Hippocampal formation (tissue), 2 donors: ENCODE measurements at places on chromosomes 12 and 14.

DNA sequence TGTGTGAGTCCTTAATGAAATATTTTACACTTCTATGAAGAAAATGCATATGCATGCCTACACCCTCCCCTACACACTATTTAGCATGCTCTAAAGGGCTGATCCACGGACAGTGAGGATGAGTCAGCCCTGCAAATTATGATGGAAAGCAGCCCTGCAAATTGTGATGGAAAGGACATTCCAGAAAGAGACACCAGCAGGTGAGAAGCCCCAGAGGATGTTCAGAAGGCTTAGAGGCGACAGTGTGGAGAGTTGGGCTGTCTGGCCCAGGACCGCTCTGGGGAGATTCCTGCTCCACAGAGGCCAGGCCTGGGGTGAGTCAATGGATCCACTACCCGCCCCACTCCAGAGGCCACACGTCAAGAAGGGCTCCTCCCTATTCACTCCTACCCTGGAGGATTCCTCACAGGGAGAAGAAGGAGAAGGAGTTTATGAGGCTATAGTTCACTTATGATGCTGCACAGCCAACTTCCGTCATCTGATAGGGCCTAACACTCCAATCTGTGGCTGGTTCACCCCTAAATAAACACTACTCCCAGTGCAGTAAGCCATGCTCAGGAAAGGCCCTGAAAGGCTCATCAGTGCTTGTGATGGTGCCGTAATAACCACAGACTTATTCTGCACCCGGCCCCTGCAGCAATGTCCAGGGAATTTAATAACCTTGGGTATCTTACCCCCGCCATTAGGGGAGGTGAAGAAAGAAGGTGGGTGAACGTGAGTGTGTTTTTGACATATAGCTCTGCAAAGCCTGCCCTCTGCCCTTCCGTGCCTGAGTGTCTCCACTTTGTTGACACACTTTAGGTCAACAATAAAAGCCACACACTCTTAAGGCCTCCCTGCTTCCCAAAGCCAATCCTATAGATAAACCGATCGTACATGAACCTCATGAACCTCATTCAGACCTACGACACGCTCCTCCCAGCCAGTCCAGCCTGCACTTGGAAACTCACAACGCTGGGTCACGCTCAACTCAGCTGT is 46.4 kb downstream of the CLMN start:
- no peak for DNase-seq

DNA sequence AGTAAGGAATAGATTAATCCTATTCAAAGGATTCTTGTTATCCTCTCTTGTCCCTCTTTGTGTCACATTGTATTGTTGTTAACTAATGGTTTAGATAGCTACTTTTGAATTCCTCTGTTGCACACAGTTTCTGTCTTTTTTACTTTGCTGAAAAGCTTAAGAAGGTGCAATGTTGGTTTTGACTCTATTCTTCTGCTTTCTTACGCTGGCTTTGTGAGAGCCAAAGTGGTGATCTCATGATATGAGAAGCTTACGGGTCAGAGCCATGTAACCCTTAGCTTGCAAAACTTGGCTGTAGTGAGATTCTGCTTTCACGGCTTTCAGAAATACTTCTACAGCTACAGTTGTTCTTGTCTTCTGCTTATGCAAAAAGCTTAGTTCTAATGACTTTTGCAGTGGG is 239.7 kb downstream of the TRHDE start:
- DNase-seq = no peak

DNA sequence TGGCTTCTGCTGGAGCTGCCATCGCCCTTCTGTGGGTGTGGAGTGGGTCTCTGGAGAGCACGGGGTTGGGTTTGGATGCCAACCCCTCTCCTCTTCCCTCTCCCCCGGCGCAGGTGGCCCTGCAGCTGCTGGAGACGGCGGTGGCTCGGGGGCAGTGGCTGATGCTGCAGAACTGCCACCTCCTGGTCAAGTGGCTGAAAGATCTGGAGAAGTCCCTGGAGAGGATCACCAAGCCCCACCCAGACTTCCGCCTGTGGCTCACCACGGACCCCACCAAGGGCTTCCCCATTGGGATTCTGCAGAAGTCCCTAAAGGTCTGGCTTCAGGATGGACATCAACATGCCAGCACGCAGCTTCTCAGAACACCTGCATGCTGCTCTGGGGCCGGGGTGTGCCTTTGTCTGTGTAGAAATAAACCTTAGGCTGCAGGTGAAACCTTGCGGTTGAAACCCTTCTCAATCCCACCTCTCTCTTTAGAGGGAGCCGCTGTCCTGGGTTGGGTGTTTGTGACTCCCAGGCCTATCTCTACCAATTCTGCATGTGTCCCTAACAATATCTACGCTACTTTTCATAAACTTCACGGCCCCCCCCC is 44.3 kb downstream of the CCDC92 start:
- no peak for DNase-seq

DNA sequence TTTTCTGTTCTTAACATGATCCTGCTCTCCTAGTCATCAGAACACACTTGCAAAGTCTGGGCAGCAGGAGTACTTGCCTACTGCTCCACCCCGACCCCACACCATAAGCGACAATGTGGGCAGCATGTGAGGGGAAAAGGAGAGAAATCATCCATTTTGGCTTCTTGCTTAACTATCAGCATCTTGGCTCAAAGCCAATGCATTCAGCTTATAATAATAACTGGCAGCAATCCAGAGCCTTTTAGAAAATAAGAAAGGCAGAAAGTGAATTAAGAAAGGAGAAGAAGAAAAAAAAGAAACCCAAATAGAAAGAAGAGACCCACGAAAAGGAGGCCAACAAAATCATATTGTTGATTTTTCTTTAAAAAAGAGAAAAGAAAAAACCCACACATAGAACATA is 930.8 kb downstream of the BCL11B start:
- no peak for DNase-seq

- DNase-seq = no peak
Measured at GRCh38 chr12:45355730-45356129, 139.8 kb downstream of the ANO6 start.

DNA sequence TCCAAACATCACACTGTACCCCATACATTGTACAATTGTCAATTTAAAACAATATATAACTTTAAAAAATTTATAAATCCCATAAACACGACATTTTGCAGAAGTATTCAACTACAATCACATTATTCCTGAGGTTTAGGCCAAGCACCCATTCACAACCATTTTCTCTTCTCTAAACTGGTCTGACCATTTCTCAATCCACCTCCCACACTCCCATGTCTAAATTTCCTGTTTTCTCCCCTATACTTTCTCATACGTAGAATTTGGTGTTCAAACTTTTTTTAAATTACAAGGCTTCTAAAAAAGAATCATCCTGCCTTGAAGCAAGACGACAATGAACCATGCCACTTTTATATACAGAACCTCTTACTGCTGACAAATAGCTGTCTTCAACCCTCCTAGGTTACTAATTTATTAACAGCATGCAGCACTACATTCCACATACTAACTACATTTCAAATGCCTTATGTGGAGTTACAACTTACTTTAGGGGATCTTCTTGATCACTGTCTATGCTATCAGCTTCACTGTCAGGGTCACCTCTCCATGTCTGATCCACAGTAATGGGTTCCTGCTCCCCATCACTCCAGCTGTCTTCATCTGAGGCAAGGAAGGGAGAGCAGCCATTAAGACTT is 3.4 kb downstream of the KANSL2 start:
- no peak for DNase-seq

DNA sequence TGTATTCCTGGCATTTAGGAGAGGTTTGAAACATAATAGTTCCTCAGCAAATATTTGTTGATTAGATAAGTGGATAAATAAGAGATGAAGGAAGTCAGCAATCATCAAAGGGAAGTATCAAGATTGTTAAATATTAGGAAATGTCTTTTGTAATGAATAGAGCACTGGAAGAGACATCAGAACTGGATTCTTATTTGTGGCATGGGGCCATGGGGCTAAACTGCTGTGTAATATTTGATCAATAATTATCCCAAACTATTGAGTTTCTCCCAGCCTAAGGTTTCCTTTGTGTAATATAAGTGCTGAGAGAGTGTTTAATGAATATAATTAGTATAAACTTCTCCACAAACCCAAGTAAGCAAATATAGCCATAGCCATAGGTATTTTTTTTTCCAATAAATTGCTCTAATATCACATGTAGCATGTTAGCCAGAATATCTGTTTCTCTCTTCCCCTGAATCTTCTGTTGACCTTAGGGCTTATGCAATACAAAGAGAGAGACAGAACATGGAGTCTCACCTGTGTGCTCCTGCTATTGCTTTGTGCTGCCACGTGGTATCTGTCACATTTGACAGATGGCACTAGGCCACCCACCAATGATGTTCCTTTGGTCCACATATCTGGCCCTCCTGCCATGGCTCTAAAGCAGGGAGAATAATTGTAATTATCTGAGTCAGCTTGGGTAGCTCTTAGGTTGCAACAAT is 658.7 kb downstream of the SOX5 start:
- DNase-seq = no peak

DNA sequence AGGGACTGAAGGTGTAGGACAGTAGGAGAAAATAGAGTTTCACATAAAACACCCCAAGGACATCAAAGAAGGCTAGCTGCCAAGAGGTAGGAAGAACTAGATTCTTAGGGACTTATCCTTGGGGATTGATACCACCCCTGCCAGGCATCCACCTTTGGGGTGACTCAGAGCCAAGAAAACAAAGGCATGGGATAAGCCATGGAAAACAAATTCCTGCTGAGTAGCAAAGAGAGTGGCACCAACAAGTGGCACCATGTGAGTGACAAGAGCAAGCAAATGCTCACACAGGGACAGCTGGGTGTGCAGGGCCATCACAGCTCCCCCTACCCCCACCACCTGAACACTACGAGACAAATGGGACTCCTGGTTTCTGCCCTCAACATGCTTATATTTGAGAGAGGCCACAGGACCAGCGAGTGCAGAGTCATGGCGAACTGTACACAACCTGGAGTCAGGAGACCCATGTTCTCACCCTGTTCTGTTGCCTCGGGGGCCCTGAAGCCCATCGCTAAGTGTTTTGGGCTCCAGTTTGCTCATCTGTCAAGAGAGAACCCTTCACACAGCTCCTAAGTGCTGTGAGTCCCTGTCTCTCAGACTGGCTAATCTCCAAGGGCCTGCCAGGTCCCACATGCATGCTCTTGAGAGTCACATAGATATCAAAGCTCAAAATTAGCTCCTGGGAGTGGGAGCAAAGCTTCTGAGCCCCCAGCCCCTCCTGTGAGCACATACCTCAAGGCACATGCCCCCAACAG is 91.9 kb downstream of the DPF3 start:
- no peak for DNase-seq

GRCh38 chr12:64891629-64892028 is 67.2 kb downstream of the TBC1D30 start:
- no peak for DNase-seq

GRCh38 chr12:97628962-97629361 is 166.4 kb downstream of the RMST start:
- no peak for DNase-seq

- DNase-seq = no peak
Measured at GRCh38 chr12:27193854-27194544, 50.1 kb upstream of the STK38L start.

- no peak for DNase-seq
Measured at GRCh38 chr12:63934936-63935335, 90.4 kb downstream of the SRGAP1 start.

DNA sequence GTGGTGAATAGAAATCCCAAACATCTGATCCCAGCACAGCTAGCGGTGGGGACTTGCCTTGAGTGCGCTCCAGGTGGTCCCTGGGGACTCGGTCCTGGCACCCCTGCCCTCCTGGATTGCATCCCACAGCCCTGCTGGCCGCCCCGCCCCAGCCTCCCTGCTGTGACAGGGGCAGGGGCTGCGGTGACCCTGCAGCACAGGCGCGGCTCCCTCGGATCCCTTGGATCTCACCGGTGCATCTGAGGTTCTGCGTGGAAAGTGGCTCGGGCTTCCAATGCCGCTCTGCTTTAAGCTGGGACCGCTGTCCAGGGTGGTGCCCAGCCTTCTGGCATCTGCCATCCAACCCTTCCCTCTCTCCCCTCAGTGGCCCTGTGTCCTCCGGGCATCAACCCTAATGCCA is 16.0 kb downstream of the ANKRD9 start:
- DNase-seq = no peak

GRCh38 chr12:5621329-5621728 is 189.4 kb downstream of the NTF3 start:
- no peak for DNase-seq

- DNase-seq = no peak
Measured at GRCh38 chr14:82345184-82345583, 811.5 kb upstream of the SEL1L start.

DNA sequence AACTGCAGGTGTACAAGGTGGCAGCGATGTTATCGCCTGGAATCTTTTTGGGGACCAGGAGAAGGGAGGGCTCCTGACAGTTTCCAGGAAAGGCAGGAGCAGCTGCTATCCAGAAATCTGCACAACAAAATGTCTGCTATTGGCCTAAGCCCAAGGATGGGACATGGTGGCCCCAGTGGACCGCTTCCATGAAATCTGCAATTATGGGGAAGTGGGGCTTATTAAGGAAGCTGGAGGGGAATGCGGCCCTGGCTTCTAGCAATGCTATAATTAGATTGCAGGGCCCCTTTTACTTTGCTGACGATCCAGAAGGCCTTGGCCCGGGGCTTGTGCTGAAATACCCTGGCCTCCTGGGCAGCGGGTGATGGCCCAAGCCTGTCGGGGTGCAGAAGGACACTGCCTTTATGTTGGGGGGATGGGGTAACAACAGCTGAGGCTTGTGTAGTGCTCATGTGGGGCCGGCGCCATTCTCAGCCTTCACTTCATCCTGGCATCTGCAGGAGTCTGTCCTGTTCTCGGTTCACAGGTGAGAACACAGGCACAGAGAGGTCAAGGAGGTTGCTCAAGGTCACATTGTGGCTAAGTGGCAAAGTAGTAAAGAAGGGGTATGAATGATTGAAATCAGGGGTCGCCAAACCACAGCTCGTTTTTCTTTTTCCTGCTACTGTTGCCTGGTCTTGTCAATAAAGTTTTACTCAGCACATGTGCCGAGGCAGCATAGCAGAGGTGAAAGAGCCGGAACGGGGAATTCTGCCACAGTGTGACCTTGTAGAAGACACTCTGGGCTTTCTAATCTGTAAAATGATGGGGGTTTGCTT is 153.5 kb downstream of the RBM19 start:
- DNase-seq = no peak
